ENCODE measurements at places on chromosomes 2 and 18.

DNA sequence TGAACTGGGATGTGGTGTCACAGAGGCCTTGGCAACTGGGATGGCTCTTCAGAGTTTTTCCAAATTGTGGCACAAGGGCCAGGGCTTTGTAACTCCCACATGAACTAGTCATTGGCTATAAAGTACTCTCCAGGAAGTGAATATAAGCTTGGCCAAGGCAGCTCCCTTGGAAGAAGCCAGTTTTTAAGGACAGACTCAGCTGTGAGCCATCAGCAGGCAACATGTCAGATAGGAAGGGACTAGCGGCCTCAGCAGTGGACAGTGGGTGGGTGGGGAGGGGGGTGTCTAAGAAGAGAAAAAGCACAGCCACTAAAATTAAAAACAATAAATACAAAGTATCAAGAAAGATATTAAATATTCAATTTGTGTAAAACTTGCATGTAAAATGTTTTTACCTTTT lies 691.1 kb upstream of the PIK3C3 start:
- no peak for DNase-seq

GRCh38 chr2:30503007-30503694 lies 56.1 kb downstream of the LCLAT1 start:
- no peak for DNase-seq

DNA sequence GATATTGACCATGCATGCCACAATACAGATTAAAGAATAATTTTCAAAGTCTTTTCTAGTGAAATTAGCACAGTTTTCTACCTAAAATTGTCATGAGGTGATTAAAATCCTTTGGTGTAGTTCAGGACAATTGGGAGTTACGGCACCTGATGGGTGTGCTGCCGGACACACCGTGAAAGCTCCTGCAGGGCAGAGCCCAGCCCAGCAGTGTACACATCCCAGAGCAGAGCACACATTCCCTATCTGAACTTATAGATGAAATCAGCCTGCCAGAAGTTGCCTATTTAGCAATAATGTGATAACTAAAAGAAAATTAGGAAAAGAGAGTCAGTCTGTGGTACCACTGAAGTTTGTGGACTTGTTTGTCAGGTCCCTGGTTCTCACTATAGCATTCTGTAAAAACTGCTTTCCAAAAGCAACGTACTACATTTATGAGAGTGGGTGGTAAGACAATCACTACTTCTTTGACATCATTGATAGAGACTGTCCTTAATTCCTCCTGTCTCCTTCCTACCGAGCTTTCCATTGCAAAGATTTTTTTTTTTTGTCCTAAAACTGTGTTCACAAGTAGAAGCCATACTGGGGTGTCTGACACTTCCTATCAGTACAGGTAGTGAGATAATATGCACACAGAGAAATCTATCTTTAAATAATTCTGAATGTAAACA lies 3.4 kb downstream of the CYTIP start:
- DNase-seq, result no peak

DNA sequence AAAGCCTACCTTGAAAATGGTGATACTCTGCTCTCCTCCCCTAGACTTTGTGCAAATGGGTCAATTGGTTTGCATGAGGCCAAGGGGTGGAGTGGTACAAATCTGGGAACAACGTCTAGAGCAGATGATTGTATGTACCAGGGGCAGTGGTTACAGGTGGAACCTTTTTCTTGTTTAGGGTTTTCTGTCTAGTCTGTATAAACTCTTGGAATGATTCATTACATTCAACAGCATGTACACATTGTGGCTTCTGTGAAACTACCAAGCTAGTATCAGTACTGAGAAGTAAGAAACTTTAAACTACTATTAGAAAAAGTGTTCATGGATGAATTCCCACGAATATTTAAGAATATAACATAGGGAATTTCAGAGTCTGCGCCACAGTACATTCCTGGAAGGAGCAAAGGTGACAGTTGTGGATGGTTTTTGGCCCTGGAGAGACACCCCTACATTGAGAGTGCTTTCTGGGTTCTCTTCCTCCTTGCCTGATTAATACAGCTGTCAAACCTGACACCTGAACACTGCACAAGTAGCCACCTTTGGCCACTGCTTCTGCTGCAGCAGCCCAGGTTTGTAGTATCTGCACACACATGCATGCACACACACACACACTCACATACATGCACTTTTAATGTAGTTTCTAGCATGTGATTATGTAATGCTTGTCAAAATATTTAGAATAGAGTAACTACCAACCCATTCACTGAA lies 30.0 kb downstream of the CFAP221 start:
- DNase-seq, result no peak

GRCh38 chr2:69556008-69556407 lies 87.5 kb downstream of the AAK1 start:
- no peak for DNase-seq
